Frontal cortex (tissue), 4 donors: ENCODE measurements at places on chromosomes 16 and 17.

DNA sequence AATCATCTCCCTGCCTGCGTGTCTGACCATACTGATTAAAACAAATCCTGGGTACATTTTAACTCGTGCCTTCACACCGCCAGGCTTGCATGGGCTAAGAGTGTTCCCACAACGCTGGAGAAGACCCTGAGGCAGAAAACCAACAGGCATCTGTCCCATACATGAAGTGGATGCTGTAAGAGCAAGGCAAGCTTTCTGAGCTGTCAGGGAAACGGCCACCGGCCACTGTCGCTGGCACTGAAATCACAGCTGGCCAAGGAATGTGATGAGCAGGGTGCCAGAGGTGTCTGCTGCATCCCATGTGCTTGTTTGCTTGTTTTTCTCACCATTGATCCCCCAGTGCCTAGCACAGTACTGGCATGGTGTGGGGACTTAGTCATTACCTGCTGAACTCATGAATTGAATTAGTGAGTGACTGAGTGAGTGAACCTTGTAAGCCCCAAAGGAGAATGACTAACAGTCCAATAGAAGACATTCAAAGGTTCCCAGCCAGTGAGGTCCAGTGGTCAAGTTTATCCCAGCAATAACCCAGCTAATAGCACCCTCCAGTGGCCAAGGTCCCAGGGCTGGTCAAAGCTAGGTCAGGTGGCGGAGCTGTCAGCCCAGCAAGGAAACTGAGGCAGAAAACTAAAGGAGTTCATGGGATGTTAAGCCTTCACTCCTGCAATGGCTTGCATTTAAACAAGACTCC, 92.7 kb upstream of the CDH5 start:
- no peak for DNase-seq

GRCh38 chr16:89843409-89844350, 15.4 kb downstream of the SPIRE2 start:
- no peak for DNase-seq

DNA sequence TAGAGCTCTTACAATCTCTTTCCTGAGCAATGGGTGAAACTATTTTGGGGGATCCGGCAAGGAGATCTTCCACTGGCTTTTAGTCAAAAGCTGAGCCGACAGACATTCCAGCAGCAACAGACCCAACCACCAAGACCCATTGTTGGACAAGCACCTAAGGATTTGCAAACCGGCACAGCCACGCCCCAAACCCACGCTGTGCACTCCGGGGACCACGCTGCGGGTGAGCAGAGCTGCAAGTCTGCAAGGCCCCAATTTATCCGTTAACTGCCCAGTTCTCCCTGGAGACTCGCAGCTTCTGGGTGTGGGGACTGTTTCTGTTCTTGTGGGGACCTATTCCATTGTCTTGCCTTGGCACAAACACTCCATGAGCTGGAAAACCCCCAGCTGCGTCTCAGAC, 45.9 kb downstream of the C16orf95 start:
- no peak for DNase-seq

GRCh38 chr16:79613009-79613408, 12.5 kb upstream of the MAF start:
- no peak for DNase-seq

GRCh38 chr17:77324227-77324626, 183.5 kb downstream of the SEC14L1 start:
- DNase-seq, result no peak

- DNase-seq, result no peak
Observed at GRCh38 chr17:27414694-27415093, 41.6 kb upstream of the KSR1 start.

DNA sequence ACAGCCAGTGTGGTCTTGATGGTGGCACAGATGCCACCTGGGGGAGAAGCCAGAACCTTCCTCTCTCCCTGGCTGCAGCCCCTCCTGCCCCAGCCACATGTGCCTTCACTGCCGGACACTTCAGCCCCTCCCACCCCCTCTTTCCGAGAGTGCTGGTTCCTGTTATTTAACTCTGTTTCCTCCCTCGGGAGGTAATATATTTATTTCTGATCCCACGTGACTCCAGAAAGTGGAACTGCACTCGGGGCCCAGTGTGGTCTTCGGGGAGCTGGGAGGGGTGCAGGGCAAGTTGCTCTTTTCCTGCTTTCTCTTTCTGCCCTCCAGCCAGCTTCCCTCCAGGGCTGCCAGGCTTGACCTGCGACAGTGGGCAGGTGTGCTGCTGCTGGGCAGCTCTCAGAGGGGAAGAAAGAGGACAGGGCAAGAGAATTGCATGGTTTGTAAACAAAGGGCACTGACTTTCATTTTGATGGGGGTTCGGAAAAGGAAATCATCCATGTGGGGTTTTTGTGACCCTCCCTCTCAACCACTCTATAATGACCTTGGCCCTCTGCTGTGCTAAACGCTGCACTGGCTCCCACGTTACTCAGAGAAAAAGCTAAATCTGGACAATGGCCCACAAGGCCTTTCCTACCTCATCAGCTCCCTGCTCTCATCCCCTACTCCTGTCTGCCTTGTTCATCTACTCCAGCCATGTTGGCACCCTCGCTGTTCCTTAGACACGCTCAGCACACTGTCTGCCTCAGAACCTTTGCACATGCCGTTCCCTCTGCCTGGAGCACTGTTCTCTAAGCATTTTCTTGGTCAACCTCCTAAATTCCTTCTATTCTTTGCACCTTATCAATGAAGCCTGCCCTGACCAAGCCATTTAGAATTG, 8.2 kb upstream of the CIITA start:
- DNase-seq, result no peak

DNA sequence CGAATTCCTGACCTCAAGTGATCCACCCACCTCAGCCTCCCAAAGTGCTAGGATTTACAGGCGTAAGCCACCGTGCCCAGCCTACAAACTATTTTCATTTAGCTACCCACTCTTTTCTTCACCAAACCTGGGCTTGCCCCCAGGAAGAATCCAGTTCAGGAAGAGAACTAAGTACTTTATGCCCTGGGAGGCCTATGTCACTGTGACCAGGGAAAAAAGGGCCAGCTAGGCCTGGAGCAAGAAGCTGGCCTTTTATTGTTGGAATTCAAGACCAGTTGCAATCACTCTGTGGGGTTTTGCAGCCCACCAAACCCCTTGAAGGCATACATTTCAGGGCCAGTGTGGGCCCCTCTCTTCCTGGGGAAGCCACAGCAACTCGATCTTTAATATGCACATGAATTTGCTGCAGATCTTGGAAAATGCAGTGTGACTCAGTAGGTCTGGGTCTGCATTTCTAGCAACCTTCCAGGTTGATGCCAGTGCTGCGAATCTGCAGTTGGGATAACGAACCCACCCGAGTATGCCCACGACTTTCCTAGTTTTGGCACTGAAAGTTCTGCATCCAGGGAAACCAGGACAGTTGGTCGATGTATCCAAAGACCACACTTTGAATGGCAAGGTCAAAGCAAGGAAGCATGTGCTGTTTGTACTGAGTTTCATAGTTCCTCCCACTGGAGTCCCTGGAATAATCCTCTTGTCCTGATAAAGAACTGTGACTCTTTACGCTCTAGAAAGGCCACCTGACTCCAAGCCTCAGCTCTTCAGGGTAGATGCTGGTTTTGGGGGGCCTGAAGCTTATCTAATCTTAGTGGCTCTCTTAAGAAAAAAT, 7.2 kb upstream of the MRPS23 start:
- DNase-seq, result no peak

GRCh38 chr17:40287159-40287493, 553 bp upstream of the CDC6 start:
- DNase-seq, result no peak

DNA sequence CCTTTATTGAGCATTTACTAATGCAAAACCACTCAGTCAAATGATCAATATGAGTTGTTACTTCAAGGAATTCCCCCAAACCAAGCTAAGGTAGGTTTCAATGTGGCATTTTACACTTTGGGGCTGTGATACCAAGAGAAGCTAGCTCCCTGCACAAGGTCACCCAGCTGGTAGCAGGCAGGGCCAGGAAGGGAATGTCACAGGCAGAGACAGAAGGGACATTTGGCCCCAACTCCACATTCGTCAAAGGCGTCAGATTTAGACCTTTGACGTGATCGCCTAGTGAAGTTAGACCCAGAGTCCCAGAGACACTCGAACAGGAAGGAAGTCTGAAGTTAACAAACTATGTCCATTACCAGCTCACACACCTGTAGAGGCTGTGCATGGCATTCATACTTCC, 5.5 kb upstream of the SMG1 start:
- no peak for DNase-seq

DNA sequence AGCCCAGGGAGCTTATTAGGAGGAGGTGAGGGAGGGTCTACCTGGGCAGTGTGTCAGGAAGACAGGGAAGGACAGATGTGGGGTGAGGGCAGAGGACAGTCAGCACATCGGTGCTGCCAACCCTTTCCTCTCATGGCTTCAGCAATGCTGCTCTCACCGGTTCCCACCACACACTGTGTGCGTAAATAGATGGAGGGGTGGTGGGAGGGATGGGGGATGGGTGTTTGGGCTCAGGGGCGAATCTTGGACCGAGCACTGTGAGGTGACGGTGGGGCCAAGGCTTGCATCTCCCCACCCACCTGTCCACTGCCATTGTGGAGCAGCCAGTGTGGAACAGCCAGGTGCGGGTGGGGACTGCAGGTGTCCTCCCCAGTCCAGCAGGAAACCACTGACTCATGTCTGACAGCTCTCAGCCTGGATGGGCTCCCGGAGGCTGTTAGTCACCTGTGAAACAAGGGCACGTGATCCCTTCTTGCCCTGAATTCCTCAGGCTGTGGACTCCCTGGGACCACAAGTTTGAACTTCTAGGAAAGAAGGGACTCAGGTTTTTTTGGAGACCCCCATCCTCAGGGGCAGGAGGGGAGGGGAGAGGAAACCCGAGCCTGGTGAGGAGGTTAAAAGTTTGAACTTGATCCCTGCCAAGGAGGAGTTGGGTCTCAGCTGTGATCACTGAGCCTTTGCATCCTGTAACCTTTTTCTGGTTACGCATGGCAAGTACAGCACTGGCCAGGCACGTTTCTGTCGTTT, 42.7 kb upstream of the SMPD3 start:
- DNase-seq, result no peak

GRCh38 chr16:31409433-31409832, 16.3 kb downstream of the ITGAD start:
- no peak for DNase-seq
